Melanocyte of skin (primary cell): ENCODE measurements at places on chromosomes 3 and 15. TPM values are rescaled to one million over a fixed set of nuclear protein-coding genes. Genes with fewer than 3 reads are reported as not detected.

PARP15 gene
- 0.34 and 1.1 TPM in 2 replicates for total RNA-seq

WDR5B gene
- total RNA-seq, result 3.4 and 5.1 TPM in 2 replicates

MST1R gene
- total RNA-seq, result 1.1 and 3.4 TPM in 2 replicates

KLHL6 gene
- total RNA-seq, result 1.8 and 2.1 TPM in 2 replicates

LSM3 gene
- 7.2 and 9.8 TPM in 2 replicates for total RNA-seq

KLHL40 gene
- not detected in 2 replicates for total RNA-seq

ESYT3 gene
- total RNA-seq, result 0.34 and 0.36 TPM in 2 replicates

PLA1A gene
- total RNA-seq, result 10.7 and 52.3 TPM in 2 replicates

A4GNT gene
- total RNA-seq, result not detected in 2 replicates

SYNPR gene
- not detected in 2 replicates for total RNA-seq

MED12L gene
- 0.15 and 0.33 TPM in 2 replicates for total RNA-seq

LIPC gene
- total RNA-seq, result not detected in 2 replicates

RBPMS2 gene
- under 0.01 and 0.15 TPM in 2 replicates for total RNA-seq

ITIH3 gene
- total RNA-seq, result 4.0 TPM in 1 of 2 replicates, not detected in the other

DNASE1L3 gene
- total RNA-seq, result not detected in 2 replicates

BBX gene
- total RNA-seq, result 85.6 and 111 TPM in 2 replicates

NTRK3 gene
- under 0.01 TPM in 1 of 2 replicates, not detected in the other for total RNA-seq

NANOGP8 gene
- total RNA-seq, result not detected in 2 replicates
